ENCODE measurements at places on chromosomes 7 and 10.

DNA sequence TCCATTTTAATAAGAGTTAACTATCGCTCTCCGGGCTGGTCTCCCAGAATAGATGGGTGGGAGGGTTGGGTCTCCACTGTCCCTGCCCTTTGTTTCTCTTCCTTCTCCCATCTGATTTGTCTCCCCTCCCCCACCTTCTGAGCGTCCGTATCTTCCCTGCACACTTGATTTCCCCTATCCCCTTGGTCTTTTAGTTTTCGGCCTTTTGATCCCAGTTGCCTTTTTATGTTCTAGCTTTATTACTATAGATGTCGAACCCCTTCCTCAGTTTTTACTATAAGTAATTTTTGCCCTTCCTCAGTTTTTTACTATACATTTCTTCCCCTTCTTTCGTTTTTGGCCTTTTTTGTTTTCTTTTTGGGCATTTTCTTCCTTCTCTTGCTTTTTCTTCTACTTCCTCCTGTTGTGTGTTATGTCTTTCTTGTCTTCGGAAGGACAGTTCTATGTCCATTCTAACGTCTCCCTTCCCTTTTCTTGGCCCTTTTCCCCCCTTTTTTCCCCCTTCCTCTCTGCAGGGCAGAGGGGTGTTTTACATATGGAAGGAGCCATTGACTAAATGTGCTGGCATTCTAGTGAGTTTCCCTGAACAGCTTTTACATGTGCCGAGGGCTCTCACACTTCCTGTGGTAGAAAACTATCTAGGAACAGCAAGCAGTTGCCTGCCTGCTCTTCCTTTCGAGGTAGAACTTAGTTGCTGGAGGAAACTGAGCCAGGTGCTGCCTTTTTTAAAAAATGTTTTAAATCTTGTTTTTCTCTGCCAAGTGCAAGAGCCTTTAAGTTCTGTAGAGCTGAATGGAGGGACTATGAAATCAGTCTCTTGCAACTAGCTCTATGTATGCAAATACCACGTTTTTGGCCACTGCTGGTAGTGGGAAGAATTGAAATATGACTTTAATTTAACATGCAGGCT lies 2.8 kb downstream of the TET1 start:
- no peak for DNase-seq

- DNase-seq = peak; percentile 77
Measured at GRCh38 chr10:77179015-77179695, 458.5 kb downstream of the KCNMA1 start.

DNA sequence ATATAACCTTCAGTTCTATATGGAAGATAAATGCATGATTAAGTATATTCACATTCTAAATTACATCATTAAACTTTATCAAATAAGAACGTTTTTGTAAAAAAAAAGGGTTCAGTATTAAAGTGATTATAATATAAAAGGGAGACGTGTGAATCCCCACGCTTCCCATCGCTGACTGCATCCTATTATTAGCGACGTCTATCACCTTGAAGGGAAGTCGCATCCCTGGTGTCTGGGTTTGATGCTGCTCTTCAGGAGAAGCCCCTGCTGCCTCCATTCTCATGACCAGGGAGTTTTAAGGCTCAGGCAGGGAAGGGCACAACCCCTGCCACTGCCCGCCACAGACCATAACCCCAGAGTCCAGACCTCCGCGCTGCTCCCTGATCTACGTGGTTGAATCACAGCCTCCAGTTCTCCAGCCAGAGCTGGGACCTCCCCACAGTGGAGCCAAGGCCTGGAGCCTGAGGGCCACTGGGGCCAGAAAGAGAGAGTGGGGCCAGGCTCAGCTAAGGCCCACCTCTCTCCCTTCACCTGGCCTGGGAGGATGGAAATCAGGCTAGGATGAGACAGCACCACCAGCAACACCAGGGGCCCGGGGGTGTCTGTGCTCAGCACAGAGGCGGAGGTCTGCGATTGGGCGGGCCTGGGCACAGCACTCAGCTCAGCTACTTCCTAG lies 130.6 kb downstream of the TCERG1L start:
- DNase-seq = no peak

GRCh38 chr7:142793156-142793555 lies 22.4 kb downstream of the PRSS2 start:
- DNase-seq = no peak

DNA sequence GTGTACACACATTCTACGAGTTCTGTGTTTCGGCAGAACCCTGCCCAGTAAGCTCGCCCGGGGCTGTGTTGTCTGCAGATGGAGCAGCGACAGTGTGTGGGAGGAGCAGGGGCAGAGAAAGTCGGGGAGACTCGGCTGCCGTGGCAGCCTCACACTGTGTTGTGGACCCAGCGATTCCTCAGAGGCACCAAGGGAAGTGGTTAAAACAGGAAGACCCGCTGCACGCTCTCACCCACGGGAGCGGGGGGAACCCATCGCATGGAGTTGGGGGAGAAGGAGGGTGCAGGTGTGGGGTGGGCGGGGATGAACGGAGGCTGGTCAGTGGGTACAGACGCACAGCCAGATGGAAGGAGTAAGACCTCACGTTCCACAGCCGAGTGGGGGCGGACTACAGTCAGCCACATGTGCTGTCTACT lies 250.2 kb downstream of the ELFN1 start:
- no peak for DNase-seq

DNA sequence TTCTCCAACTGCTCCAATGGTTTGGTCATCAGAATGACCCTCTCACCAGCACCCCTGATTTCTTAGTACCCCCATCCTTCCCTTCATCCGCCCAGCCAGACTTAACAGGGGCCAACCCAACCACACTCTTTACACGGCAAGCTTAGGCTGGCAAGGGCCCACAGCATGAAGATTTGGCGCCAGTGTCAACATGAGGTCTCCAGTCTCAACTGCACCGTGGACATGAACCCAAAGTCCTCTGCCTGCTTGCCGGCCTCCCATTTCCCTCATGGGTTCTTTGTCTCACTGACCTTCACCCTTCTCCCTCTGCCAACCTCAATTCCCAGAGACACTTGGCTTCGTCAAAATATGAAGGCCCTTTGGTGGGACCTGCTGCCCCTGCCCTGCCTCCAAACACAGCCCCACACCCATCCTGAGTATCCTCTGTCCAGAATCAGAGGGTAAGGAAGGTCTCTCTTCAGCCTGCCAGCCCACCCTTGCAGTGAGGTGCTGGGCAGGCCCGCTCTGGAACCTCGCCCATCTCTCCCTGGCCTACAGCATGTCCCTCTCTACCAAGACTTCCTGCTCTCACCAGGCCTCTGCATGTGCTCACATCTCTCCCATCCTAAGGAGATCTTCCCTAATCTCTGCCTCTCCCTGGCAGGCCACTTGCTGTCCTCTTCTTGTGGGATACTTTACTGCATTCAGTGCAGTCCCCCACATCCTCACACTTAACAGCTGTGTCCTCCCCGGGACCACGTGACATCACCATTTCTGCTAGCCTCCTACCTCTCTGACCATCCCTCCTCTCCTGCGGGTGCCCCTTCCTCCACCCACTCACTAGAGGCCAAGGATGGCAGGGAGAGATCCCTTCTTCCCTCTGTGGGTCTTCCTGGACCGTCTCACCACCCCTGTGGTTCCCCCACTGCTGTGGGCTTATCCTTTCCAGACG lies 91.7 kb upstream of the ZMIZ1 start:
- no peak for DNase-seq

DNA sequence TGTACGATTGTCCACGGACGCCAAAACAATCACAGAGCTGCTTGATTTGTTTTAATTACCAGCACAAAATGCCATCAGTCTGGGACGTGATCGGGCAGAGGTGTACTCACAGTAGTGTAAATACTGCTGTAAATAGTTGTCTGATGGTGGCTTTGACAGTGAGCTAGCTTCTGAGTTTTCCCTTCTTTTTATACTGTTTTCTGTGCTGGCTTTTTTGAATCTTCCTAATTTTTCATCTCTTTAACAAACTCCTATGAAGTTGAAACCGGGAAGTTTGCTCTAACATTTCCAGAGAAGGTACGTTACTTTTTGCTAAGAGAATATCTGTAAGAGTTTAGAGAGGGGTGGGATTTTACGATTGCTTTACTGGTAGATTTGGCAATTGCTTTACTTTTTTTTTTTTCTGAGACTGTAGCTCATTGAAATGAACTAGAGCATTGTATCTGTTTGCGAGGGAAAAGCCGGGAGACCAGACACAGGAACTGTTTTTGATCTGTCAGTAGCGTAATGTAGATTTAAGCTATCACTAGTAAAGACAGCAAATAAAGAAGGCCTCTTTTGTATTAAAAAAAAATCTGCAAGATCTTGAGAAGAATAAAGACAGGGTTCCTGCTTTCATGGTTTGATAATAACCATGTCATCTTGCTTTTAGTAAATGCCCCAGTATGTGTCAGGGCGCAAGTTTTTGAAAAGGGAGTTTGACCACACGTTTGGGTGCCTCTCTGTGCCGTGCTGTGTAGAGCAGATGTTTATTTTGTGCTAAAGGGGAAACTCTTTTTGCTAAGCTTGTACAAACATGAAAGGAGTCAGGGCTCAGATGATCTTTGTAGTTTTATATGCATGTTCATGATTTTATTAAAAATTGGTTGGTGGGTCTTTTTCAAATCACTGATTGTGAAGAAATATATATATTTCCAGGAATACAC lies 712 bp downstream of the FOXP2 start:
- no peak for DNase-seq

DNA sequence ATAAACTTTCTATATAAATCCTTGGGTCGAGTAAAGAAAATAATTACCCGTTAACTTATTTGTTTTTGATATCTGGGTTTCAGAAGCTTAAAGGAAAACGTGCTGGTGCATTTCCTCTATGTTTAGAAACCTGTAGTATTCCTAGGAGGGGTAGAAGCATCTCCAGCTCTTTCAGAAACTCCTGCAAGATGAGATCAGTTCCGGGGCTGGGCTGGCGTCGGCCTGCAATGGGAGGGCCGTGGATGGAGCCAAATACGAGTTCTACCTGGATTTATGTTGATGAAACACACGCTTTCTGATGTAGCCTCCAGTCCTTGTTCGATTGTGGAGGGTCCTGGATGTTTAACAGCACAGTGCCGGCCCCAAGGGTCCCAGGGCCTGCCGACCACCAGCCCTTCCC lies 35.8 kb upstream of the DIP2C start:
- DNase-seq = no peak

- no peak for DNase-seq
Measured at GRCh38 chr7:69363136-69363535, 235.1 kb upstream of the AUTS2 start.

DNA sequence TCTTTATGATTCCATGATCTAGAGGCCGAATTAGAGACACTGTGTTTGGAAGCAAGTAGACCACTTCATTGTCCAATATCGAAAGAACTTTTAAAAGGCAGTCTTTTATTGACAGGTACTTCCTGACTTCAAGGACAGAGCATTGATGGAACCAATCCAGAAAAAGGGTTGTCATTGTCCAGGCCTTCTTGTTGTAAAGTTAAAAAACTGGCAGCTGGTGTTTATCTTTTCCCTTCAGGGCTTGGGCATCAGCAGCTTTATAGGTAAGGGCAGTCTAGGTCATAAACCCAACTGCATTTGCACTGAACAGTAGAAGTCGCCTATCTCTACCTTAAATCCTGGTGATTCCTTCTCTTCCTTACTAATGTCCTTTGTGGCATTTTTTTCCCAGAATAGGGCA lies 95.6 kb downstream of the ST7 start:
- DNase-seq = no peak

GRCh38 chr7:93310346-93310745 lies 78.2 kb downstream of the VPS50 start:
- DNase-seq = no peak

- DNase-seq = no peak
Measured at GRCh38 chr10:119026301-119027110, 3.0 kb upstream of the NANOS1 start.

DNA sequence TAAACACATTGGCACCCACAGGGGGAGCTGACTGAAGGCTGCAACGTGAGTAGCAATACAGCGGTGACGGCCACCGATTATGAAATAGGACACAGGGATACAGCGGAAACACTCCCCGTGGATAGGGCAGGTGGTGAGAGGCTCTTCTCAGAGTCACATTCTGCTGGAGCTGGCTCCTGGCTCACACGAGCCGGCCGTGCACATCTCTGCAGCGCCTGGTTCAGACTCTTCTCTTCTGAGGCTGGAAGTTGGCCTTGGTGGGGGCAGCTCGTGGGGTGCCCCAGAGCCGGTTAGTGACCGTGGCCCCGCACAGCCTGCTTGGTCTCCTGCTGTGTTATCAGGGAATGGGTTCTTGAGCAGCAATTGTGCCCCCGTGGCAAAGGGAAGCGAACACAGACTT lies 61.3 kb upstream of the EN2 start:
- no peak for DNase-seq

DNA sequence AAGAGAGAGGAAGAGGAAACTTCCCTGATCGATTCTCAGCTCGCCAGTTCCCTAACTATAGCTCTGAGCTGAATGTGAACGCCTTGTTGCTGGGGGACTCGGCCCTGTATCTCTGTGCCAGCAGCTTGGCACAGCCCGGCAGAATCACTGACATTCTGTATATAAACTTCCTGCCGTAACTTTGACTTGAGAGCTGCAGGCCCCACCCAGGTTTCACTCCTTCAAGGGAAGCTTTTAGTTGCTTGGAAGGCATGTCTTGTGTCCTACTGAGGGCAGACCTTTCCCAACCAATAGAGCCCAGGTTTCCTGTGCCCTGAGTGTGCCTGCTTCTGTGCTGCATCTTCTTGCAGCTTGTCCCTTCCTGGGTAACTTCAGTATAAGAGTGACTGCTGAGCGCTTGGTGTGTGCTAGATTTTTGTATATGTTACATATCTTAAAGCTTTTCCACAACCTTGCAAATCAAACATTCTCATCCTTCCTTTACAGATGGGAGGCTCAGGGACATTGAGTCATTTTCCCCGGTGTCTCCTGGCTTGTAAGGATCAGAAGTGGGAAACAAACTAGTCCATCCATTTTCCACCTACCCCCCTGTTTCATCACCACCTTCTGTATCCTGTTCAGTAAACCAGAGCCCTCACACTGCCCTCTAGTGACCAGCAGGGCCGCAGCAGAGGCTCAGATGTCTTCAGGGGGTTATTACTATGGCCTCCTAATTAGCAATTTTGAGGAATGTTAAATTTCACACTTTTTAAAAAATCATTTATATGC lies 225.2 kb upstream of the PRSS58 start:
- DNase-seq = no peak

GRCh38 chr10:114647545-114648138 lies 10.4 kb downstream of the ABLIM1 start:
- no peak for DNase-seq

- no peak for DNase-seq
Measured at GRCh38 chr10:29135337-29135736, 153.5 kb upstream of the LYZL1 start.

DNA sequence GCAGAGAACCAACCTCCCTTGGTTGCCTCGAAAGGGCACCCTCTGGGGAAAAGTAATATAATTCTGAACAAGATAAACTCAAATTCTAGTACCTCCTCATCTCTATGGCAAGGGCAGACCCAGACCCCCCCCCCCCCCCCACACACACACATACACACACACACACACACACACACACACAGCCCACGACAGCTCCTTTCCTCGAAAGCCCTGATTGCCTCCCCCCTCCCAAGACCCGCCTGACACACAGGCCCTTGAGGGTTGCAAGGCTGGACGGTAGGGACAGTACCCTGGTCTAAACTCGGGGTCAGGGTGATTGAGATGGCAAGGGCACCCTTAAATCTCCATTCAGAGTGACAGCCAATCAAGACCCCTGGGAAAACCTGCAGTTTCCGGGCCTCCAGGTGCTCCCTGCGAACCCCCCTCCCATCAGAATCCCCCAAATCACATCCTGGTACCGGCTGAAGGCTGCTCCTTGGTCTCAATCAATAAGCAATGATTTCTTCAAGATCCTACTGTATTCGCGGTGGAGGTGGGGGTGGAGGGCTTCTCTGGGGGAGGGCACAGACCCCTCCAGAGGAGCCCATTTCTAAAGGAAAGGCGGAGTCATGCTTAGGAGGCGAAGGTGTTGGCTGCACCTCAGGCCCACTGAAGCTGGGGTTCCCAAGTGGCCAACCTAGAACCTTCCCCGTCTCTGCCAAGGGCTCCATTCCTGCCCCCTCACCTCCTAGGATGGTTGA lies 100.7 kb downstream of the HIP1 start:
- no peak for DNase-seq

All from AG09319 (cell line).